ENCODE measurements at places on chromosomes 16 and 17. TPM values are rescaled to one million over a fixed set of nuclear protein-coding genes. Genes with fewer than 3 reads are reported as not detected.
A peak's percentile ranks its signal among the peaks of the same experiment; 100 is the strongest.

RAB37 gene
- total RNA-seq: 4.1 TPM

JUP gene
- 195 TPM for total RNA-seq

TMEM235 gene
- total RNA-seq: not detected

PITPNM3 gene
- total RNA-seq: 0.27 TPM

HBZ gene
- total RNA-seq: not detected

KRT33A gene
- not detected for total RNA-seq

CACNG1 gene
- total RNA-seq: not detected

KRT31 gene
- total RNA-seq: not detected

DNA sequence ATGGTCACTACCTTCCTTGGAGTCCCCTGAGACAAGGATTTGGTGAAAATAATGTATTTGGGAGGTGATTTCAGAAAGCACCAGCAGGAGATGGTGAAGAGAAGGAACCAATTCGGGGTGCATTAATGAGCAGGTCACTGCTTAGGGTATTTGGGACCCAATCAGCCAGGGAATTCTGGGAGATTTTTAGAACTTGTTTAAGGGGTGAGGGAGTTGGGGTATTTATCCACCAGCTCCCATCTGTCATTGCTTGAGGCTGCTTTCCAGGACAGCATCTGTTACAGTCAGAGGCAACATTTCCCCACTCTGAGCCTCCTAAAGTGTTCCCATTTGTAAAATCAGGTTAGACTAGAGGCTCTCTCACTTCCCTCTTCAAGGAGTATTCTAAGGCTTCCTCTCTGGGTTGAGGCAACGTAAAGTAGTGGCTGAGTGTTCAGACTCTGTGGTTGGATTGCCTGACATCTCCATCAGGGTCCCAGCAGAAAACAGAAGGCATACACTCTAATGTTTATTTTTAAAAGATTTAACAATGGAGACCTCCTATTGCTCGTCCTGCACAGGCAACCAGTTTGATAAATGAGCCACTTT, 60.9 kb downstream of the CLEC19A start:
- DNase-seq: no peak

GRCh38 chr17:57084361-57084801, 665 bp upstream of the AKAP1 start:
- DNase-seq: no peak

DNA sequence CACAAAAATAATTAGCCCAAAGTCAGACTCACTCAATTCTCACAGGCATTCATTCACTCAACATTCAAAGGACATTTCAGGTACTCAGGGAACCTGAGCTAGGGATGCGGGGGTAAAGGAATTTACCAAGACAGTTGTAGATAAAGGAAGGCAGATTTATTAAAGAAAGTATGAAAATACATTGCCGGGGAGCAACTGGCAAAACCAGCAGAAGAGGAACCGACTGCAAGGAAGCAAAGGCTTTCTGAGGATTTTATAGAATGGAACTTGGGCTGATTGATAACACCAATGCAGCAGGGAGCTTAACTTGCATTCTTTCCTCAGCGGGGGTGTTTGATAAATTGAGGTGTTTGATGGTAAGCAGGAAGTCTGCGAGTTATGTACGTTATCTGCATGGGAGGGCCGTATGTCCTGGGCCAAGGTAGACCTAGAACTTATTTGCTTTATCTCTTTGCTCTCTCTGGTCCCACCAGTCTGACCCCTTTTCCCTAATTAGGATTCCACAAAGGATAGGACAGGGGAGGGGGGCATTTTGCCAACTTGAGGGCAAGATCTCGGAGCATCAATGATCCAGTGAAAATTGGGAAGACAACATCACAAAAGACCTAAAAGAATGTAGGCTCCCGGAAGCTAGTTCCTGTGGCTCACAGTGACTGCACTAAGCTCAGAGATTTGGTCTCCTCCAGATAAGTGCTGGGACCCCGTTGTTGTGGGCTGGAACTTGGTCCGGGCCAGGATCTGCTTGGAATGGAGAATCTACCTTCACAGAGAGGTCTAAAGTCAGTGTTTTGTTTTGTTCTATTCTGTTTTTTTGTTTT, 5.8 kb upstream of the MT3 start:
- DNase-seq: no peak

DNA sequence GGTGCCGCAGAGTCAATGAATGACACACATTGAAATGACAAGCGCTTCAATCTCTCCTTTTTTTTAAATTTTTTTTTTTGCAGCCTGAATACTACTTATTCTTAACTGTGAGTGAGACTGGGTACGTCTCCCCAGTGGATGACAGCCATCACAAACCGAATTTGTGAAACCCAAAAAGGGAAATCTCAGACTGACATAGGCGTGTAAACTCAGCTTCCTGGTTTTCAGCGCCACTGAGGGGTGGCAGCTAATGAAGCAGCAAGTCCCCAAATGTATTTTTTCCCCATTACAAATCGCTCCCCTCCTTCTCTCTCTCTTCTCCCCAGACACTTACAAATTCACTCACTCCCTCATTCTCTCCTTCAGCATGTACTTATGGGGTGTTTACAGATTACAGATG, 196.0 kb downstream of the MAF start:
- no peak for DNase-seq

- DNase-seq: no peak
Observed at GRCh38 chr17:44881145-44881544, 18.1 kb downstream of the EFTUD2 start.

- peak; percentile 88 for DNase-seq
Observed at GRCh38 chr17:2982854-2983253, 80.6 kb downstream of the OR1D5 start.

DNA sequence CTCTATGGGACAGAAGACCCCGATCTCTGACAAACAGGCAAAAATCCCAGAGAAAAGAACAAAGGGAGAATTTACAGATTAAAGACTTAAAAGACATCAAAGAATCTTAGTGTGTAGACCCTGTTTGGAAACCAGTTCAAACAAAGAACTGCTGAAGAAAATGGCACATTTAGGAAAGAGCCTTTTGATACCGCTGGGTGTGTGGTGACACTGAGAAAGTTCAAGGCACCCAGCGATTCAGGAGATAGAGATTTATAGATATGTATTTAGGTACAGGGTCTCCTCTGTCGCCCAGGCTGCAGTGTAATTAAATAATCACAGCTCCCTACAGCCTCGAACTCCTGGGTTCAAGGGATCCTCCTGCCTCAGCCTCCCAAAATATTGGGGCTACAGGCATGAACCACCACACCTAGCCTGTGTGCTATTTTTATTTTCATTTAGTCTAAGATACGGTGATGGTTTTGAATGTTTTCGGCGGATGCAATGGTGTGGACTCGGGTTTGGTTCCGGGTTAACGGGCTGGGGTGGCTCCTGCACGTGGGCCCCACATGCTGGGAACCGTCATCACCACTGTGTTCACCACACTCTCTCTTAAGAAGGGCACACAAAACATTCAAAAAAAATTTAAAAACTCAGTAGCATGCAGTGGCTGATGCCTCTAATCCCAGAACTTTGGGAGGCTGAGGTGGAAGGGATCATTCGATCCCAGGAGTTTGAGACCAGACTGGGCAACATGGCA, 114.0 kb downstream of the ZNF778 start:
- DNase-seq: no peak

- peak; percentile 61 for DNase-seq
Observed at GRCh38 chr17:266701-267667, 85.5 kb upstream of the DOC2B start.

DNA sequence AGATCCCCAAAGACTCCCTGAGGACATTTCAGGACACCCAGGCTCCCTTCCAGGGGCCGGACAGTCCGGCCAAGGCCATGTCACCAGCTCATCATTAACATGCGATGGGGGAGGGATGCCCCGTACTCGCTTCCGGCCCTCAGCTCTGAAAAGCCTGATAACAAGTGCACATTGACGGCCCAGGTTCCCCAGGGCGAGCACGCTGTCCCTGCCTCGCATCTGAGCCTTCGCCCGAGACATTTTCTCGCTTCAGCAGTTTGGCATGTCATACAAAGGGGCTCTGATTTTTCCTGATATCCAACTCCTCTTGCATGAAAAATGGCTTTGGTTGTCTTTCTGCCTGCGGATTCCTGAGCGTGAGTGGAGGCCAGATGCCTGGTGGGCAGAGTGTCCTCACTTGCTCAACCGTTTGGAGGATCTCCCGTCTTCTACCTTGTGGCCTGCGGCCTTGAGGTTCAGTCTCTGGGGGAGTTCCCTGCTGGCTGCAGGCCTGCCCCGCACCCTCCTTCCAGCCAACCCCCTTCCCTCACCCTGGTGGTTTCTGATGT, 14.1 kb downstream of the CACNG4 start:
- peak; percentile 87 for DNase-seq

GRCh38 chr17:50893183-50893993, 27.2 kb upstream of the TOB1 start:
- peak; percentile 35 for DNase-seq

- no peak for DNase-seq
Observed at GRCh38 chr17:30000001-30000754, 58.7 kb downstream of the EFCAB5 start.

DNA sequence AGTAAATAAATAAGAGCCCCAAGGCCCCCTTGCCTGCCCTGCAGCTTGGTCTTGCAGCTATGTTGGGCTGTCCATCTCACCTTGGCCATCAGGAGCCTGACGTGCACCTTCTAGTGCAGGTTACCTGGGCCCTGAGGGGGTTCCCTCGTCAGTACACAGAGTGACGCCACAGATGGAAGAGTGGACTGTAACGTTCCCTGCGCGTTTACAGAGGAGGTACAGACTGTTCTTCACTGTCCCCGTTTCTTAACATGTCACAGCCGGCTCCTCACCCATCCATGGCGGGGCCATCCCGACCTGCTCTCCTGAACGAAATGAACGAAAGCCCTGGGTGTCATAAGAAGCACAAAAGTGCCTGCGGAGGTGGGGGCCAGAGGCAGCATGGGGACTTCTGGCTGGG, 15.9 kb upstream of the FASN start:
- no peak for DNase-seq

GRCh38 chr16:85449191-85449884, 163.8 kb upstream of the GSE1 start:
- no peak for DNase-seq

DNA sequence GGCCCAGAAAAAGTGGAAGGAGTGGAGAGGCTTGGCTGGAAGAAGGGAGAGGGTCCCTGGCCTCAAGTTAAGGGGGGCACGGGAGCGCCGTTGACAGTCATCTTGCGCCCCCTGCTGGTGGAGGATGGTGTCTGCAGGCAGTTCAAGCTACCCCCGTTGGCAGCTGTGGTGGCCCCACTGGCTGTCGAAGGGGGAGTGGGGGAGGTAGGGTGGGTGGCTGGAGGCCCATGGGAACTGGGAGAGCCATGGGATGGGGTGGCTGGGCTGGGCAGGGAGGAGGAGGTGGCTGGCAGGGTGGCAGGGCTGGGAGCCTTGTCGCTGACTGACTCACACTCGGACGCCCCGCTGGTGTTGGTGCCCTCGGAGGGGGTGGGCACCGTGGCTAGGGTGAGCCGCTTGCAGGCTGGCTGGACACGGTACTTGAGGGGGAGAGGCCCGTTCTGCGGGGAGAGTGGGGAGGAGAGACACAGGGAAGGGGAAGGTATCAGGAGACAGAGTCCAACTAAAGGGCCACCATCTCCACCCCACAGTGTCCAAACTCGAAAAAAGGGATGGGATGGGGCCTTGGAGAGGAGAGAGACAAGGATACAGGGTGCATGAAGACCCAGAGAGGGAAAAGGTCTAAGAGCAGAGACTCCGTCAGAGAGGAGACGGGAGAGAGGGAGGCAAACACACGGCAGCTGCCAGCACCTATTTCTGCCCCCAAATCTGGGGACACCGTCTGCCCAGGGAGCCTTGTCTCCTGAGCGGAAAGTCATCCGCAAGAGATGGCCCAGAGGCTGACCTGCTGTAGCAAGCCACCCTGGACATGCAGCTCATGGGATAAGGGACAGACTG, 5.2 kb downstream of the CISD3 start:
- DNase-seq: peak; percentile 79

- DNase-seq: no peak
Observed at GRCh38 chr16:75195811-75196790, 10.9 kb downstream of the CTRB2 start.

DNA sequence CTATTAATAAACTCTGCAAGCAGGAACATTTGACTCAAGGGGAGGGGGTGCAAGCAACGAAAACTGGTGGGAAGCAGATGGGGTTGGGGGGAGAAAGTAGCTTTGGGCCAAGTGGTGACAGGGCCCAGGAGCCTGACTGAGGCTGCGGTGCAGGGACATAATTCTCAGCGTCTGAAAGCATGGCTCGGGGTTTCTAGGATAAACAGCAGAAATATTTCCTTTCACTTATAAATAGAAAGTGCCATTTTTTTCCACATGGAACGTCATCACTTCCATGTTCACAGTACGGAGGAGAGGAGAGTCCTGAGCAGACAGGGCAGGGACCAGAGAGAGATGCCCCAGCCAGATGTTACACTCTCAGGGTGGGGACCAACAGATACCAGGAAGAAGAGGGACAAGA, 197.1 kb downstream of the ZFHX3 start:
- no peak for DNase-seq

DNA sequence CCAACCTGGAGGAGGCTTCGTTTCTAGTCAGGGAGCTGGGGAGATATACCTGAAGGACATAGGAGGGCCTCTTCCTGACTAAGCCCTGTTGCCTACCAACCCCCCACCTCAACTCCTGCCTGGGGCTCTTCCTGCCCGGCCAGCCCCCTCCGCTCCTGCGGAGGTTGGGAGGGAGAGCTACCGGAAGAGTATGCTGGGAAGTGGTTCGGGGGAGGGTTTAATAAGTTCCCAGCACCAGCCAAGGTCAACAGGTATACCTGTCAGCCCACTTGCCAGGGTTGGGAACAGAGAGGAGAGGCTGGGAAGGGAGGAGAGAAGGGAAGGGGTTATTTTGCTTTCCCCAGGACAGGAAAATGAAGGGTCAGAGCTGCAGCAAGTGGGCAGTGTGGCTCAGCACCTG, 4.7 kb downstream of the PPP1R1B start:
- DNase-seq: no peak

DNA sequence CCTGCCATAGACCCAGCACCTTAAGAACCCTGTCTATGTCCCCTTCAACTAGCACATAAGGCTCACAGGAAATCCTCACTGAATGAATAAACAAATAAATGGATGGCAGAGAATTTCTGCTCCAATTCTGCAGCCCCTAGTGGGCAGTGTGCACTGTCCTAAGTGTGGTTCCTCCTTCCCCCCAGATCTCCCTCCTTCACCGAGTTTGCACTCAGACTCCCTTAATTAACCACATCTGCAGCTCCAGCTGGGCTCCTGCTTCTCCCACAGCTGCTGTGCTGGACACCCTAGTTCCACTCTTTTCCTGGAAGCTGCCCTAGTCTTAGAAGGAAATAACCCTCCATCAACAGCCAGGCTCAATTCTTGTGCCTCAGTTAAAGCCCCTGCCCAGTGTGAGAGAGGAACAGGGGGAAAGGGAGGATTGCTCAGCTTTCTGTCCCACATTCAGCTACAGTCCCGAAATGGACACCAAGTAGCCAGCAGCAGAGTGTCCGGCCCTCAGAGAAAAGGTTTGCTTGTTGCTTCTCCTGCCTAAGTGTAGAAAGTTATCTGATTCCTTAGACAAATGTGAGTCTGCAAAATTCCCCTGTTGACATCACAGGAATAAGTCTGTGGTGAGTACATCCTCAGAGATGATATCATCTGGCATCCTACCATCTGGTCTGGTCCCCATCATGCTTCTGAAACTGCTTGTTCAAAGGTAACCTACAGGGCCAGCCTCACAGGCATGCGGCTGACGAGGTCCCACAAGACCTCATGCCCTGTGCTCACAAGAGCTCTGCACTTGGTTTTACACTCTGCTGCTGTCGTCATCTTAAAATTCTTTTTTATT, 12.3 kb downstream of the LRRC3C start:
- DNase-seq: no peak

- DNase-seq: no peak
Observed at GRCh38 chr16:64841071-64841470, 280.8 kb downstream of the CDH11 start.
